ENCODE measurements at places on chromosomes 11 and 22.

DNA sequence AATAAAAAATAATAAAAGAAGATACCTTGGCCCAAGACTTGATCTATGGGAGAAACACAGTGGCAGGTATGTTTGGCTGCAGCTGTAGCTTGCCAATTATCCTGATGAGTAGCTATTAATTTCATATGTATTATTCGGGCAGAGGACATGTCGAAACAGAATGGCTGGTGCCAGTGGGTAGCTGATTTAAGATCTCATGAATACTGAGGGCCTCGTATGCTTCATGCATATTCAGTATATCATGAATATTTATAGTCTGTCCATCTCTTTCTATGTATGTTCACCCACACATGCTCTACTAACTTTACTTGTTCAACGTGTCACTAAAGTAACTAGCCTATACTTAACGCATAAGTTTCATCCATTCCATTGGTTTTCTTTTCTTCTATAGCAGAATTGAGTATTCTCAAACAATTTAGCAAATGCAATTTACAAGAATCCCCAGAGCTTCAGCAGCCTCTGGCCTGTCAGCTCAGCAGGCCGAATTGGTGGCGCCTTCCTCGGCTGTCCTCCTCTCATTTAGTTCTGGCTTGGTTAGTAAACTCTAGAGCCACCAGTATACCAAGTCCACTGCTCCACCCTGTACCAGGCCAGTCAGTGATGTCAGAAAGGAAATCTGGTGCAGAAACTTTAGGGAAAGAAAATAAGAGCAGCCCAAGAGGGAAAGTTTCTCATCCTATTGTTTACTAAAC is 17.9 kb downstream of the ART5 start:
- DNase-seq: no peak

- no peak for DNase-seq
Observed at GRCh38 chr11:3245071-3245470, 12.9 kb upstream of the MRGPRE start.

- no peak for DNase-seq
Observed at GRCh38 chr22:31128156-31128555, 5.4 kb downstream of the INPP5J start.

- no peak for DNase-seq
Observed at GRCh38 chr11:110438017-110438416, 8.3 kb downstream of the FDX1 start.

DNA sequence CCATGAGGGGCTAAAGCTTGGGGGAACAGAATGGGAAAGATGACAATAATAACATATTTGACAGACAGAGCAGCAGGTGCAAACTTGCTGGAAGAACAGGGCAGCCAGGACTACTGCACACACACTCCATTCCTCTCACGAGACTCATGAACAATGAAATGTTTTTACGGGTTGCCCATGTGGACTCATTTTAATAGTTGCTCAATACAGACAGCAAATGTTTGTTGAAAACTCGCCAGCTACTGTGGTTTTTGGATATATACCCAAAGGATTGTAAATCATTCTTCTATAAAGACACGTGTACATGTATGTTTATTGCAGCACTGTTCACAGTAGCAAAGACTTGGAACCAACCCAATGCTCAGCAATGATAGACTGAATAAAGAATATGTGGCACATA is 10.3 kb downstream of the SYT13 start:
- DNase-seq: no peak

DNA sequence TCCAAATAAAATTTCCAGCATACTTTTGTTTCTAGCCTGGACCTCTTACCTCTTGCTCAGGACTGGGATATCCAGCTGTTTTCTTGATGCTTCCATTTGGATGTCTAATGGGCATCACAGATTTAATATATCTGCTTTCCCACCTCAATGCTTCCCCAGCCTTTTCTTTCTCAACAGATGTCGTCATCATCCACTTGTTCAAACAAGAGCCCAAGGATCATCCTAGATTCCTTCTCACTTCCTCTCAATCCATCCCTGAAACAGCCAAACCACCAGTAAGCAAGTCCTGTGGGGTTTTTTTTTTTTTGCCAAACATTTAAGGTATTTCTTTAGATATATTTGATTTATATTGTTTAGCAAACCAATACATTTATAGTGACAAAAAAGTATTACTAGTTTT is 12.5 kb downstream of the THY1 start:
- no peak for DNase-seq

DNA sequence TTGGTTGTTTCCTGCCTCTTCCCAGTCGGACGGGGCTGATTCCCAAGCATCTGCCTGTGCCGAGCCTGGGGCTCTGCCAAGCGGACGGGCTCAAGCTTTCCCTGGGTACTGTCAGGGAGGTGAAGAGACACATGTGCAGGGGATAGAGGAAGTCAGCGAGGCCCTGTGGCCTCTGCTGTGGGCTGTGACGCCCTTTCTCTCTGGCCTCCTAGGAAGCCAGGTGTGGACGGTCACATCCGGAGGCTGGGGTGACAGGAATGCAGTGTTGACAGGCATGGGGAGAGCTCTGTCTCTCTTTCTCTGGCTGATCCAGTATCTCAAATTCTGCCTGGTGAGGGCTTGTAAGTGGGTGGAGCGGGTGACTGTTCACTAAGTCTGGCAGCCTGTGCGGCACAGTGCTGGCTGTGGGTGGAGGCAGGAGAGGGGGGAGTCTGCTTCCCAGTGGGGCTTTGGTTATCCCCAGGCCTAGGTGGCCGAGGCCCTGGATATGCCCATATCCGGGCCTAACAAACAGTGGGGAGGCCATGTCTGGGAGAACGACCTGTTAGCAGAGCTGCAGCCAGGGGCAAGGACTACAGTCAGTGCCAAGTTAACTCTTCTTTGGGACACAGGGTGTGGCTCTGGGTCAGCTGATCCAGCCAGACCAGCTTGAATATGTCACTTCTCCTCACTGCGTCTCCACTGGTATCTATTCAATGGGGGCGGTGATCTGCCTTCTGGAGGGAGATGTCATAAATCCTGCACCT is 1.9 kb downstream of the KCTD17 start:
- no peak for DNase-seq

DNA sequence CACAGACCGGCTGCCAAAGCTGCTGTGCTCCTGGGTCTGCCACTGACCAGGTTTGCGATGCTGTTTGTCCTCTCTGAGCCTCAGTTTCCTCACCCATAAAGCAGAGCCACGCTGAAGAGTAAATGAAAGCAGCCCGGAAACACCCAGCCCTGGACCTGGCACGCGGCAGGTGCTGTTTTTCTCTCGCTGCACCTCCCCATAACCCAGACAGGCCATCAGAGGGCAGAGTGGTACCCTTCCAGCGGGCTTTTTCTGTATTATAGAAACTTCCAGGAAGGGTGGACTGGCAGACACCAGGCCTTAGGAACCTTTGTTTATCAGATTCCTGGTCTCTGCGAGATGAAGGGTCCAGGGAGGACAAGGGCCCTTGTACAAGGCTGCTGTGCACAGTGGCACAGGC is 17.9 kb upstream of the FGF19 start:
- no peak for DNase-seq

GRCh38 chr11:118240999-118241763 is 11.0 kb downstream of the MPZL3 start:
- DNase-seq: peak; percentile 55

GRCh38 chr11:23956586-23956985 is 540.3 kb upstream of the LUZP2 start:
- no peak for DNase-seq

DNA sequence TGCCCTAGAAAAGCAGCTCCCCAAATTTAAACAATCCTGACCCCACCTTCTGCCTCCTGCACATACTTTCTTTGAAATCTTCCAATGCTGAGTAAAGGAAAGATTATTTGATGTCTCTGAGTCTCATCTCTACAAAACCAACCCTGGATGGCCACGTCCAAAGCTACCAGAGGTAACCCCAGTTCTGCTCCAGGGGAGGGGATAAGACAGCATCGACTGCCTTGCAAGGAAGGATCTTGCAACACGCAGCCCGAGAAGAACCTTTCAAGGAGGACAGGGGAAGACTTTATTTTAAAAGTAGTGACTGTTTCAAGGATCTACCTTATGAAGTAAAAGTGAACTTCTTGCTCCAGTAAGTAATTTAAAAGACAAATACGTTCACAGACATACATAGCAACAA is 66.5 kb upstream of the TMEM45B start:
- no peak for DNase-seq

DNA sequence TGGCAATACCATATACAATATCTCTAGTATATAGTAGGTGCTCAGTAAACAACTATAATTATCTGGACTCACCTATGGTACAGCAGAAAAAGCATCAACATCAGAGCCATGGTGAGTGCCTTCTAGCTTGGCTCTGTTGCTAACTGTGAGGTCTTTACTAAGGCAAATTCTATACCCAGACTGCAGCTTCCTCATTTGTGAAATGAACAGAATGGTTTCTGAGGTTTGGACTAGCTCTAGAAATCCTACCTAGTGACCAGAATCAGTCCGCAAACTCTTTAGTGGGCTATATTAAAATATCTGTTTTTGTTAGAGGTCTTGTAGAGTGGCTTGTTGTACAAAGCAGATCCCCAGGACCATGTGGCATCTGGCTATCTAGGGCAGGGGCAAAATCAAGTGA is 3.7 kb downstream of the MS4A1 start:
- no peak for DNase-seq

DNA sequence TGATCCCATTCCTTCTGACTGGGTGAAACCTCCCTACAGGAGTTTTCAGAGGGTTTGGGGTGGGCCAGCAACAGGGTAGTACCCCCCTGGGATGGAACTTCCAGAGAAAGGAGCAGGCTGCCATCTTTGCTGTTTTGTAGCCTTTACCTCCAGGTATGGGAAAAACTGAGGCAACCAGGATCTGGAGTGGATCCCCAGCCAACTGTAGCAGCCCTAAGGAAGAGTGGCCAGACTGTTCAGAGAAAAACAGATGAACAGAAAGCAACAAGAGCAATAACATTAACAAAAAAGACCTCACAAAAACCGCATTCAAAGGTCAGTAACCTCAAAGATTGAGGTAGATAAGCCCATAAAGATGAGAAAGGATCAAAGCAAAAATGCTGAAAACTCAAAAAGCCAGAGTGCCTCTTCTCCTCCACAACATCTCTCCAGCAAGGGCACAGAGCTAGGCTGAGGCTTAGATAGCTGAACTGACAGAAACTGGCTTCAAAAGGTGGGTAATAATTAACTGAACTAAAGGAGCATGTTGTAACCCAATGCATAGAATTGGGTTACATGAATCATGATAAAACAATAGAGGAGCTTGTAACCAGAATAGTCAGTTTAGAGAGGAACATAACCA is 1288.6 kb upstream of the CNTN5 start:
- DNase-seq: no peak

DNA sequence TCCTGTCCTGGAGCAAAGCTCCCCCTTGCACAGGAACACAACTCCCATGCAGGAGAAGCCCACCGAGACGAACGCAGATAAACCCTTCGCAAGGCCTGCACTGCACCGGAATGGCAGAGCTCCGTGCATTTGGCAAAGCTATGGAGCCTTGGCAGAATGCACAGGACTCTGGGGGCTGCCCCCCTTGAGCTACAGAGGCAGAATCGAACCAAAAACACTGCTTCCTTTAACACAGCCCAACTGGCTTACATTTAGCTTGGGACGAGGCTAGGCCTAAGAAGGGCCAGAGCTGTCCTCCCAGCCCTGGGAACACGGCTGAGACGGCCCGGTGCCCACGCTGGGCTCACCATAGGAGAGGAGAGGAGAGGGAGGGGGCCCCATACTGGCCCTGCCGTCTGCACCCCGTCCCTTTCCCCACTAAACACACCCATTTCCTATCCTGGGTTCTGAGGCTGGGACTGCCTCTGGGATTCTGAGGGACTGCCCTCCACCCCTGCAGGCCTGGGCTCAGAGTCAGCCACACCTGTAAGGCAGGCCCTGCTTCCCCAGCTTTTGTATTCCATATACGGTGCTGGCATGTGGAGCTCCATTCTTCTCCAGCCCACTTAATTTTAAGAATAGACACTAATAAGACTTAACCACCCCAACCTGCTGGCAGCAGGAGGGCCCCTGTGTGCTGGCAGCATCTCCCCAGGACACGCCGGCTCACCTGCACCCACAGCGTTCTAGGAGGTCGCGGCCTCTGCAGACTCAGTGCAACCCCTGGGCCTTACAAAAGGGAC is 32.9 kb downstream of the PPM1F start:
- no peak for DNase-seq

- DNase-seq: no peak
Observed at GRCh38 chr11:46315783-46316563, 31.3 kb upstream of the DGKZ start.

- no peak for DNase-seq
Observed at GRCh38 chr11:125228445-125228844, 63.9 kb downstream of the PKNOX2 start.

DNA sequence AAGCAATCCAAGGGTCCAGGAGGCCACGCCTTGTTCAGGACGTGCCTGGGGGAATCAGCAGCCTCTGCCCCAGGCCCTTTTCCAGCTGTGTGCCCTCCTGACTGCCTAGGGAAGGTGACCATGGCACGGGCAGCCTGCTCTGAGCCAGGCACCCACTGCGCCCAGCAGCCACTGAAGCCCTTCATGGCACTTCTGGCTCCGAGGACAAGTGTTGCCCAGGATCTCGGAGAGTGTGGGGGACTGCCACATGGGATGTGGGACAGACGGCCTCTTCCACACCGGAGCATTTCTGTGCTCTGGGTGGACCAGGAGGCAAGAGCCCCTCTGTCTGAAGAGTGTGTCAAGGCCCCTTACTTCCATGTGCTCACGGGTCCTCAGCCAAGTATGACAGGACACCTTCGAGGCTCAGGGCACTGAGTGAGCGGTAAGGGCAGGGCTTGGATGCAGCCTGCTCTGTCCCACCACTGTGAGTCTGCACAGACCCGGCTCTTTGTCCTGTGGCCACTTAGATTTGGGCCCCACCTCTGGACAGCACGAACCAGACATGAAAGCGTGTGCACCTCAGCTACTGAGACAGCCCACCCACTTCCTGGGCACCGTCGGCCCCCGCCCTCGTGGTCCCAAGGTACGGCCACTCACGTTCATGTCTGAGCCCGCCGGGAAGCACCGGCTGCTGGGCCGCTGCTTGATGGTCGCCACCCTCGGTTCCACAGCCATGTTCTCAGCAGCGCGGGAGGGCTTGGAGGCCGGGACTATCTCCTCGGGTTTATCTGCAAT is 93.6 kb downstream of the CTTN start:
- DNase-seq: no peak

- no peak for DNase-seq
Observed at GRCh38 chr11:98703779-98704556, 316.8 kb upstream of the CNTN5 start.

DNA sequence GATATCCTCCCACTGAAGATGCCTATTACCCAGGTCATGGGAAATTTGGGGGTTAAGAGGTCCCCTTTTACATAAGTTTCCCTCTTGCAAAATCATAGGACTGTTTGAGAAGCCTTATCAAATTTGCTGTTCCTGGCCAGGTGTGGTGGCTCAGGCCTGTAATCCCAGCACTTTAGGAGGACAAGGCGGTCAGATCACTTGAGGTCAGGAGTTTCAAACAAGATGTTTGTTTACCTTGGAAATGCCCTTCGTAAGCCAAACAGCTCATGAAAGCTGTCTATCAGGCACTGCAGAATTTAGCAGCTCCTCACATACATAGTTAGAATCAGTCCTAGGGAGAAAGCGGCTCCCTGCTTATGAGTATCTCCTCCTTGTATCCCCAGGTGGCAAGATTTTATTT is 4.9 kb upstream of the EI24 start:
- no peak for DNase-seq

Measured in effector memory CD8-positive, alpha-beta T cell (primary cell).